NCI-H1436 treated with DMSO at 0.1 percent for 48 hours (cell line): ENCODE measurements at places on chromosomes 1 and 21.

DNA sequence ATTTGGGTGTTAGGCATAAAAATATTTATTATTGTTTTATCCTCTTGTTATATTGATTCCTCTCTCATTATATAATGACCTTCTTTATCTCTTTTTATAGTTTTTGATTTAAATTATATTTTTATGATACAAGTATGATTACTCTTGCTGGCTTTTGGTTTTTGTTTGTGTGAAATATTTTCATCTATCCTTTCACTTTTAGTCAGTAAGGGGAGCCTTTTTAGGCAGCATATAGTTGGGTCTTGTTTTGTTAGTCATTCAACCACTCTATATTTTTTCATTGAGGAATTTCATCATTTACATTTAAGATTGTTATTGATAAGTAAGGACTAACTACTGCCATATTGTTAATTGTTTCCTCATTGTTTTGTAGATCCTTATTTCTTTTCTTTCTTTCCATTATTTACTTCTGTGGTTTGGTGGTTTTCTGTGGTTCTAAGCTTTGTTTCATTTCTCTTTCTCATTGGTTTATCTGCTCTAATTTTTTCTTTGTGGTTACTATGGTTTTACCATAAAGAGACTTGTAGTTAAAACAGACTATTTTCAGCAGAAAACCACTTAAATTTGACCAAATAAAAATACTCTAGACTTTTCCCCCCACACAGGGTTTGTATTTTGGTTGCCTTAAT is 593.1 kb downstream of the NUF2 start:
- no peak for DNase-seq

GRCh38 chr1:17861685-17862084 is 106.6 kb downstream of the ACTL8 start:
- no peak for DNase-seq

DNA sequence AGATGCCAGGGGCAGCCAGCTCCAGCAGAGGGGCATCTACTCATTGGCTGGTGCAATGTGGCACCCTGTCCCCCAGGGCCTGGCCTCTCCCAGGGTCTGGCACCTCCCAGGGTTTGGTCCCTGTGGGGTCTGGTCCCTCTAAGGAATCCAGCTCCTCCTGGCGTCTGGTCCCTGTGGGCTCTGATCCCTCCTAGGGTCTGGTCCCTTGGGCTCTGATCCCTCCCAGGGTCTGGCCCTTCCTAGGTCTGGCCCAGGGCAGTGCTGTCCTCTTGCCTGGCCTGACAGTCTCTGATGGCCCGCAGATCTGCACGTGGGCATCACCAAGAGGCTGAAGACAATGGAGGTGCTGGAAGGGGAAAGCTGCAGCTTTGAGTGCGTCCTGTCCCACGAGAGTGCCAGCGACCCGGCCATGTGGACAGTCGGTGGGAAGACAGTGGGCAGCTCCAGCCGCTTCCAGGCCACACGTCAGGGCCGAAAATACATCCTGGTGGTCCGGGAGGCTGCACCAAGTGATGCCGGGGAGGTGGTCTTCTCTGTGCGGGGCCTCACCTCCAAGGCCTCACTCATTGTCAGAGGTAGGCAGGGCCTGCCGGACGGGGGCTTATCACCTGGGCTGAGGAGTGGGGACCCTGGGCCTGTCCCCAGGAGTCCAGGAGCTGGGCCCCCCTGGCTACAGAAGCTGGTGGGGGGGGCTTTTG is 73.9 kb downstream of the OBSCN start:
- no peak for DNase-seq

GRCh38 chr1:159957824-159958268 is 3.8 kb upstream of the SLAMF9 start:
- no peak for DNase-seq

DNA sequence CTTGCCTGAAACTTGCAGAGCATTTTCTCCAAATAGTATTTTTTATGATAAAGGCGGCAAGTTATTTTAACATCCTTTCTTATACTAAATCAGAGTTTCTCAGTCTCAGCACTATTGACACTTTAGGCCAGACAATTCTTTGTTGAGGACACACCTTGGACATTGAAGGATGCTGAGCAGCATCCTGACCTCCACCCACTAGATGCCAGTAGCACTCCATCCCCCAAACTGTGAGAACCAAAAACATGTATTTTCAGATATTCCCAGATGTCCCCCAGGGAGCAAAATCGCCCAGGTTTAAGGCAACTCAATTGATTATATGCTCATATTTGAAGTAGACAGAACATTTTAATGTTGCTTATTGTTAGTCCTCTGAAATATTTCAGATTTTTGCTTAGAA is 299.4 kb downstream of the ZP4 start:
- no peak for DNase-seq

DNA sequence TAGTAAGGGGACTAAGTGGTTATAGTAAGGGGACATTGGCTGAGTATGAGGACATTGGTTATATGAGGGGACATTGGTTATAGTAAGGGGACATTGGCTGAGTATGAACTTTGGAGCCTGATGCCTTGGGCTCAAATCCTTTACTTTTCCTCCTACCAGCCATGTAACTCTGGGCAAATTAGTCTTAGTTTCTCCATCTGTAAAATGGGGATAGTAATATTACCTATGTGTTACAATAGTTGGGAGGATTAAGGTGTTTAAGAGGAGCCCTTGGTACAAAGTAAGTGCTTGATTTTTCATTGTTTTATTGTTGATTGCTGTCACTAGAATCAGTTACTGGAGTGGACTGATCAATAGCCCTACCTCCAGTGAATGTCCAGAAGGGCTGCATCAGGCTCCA is 2.8 kb downstream of the OSCP1 start:
- no peak for DNase-seq
